ENCODE measurements at places on chromosomes 4 and X. TPM values are rescaled to one million over a fixed set of nuclear protein-coding genes. Genes with fewer than 3 reads are reported as not detected.

Gene SYTL4
- total RNA-seq: not detected

Gene PCDH10
- total RNA-seq: not detected

Gene LUZP4
- not detected for total RNA-seq

Gene P2RY4
- 0.15 TPM for total RNA-seq

Gene ALB
- total RNA-seq: not detected

Gene SPANXN4
- total RNA-seq: not detected

Gene SMR3B
- not detected for total RNA-seq

Gene CTAG1B
- not detected for total RNA-seq

Gene EDA2R
- total RNA-seq: 2.5 TPM

Gene NSUN7
- total RNA-seq: 0.48 TPM

Gene CENPVL2
- total RNA-seq: not detected

Gene MAML3
- total RNA-seq: 2.5 TPM

Gene PORCN
- 26.1 TPM for total RNA-seq

Gene SH3D19
- total RNA-seq: not detected

Gene MTTP
- 0.15 TPM for total RNA-seq

Gene CXorf51B
- not detected for total RNA-seq

Gene CSAG3
- not detected for total RNA-seq

Gene ZAR1
- total RNA-seq: not detected

Gene TAF7L
- not detected for total RNA-seq

Gene SYP
- 1.1 TPM for total RNA-seq

Gene TACR3
- not detected for total RNA-seq

Gene POU4F2
- not detected for total RNA-seq

Gene VGLL1
- total RNA-seq: not detected

Gene ACE2
- total RNA-seq: not detected

Gene RASL11B
- 0.25 TPM for total RNA-seq

Gene GPR143
- total RNA-seq: not detected

Gene PAGE4
- total RNA-seq: not detected

Gene EFNB1
- 5.8 TPM for total RNA-seq

Gene ANAPC4
- 41.2 TPM for total RNA-seq
